ENCODE measurements at places on chromosomes 16 and 17.

GRCh38 chr16:85072947-85073346 lies 39.3 kb downstream of the CIBAR2 start:
- no peak for DNase-seq

DNA sequence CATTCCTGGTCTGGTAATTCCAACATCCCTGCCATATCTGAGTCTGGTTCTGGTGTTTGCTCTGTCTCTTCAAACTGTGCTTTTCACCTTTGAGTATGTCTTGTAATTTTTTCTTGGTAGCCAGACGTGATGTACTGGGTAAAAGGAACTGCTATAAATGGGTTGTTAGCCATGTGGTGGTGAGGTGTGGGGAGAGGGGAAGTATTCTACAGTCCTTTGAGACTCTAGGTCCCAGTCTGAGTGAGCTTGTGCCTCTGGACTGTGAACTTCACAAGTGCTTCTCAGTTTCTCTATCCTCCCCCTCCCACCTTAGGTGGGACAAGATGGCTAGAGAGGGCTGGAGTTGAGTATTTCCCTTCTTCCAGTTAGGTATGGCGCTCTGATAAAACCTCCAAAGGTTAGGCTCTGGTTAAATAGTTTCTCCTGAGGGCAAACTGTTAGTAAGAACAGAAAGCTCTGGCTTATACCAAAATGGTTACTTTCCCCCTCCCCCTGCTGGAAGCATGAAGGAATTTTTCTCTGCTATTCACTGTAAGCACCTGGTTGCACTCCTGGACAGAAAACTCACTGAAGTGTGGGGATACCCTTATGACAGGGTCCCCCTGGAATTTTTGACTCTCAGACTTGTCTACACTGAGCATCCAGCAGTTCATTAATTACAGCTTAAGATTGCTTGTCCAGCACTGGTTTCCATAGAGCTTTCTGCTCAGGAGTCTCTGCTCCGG lies 87.8 kb downstream of the MARCHF10 start:
- no peak for DNase-seq

GRCh38 chr16:22903716-22904115 lies 89.8 kb downstream of the HS3ST2 start:
- DNase-seq, result no peak

GRCh38 chr16:66616592-66616991 lies 12.1 kb downstream of the CMTM3 start:
- DNase-seq, result no peak

DNA sequence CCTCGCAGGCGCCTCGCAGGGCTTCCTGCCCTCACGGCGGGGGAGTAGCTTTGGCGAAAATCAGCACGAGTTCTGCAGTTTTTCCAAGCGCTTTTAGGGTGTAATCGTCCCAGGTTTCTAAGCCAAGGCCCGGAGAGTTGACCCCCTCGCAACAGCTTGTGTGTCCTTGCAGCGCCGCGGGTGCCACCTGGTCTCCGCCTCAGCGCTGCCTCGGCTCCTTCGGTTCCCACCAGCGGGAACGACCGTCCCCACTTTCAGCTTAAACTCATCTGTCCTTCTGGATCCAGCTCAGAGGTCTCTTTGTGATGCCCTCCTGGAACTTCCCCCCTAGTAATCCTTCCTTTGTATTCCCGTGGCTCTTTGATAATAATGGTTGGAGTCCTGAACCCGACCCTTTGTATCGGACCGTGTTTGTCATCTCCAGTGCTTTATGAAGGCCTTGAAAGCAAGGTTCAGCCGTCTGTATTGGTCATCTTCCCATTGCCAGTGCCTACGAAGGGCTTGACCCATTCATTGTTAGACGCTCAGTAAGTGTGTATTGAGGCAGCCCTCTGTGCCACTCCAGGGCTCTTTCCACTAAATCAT lies 858 bp upstream of the SMARCE1 start:
- no peak for DNase-seq

- no peak for DNase-seq
Measured at GRCh38 chr16:17520561-17520960, 49.8 kb upstream of the XYLT1 start.

GRCh38 chr16:79618692-79619050 lies 18.1 kb upstream of the MAF start:
- DNase-seq, result no peak

DNA sequence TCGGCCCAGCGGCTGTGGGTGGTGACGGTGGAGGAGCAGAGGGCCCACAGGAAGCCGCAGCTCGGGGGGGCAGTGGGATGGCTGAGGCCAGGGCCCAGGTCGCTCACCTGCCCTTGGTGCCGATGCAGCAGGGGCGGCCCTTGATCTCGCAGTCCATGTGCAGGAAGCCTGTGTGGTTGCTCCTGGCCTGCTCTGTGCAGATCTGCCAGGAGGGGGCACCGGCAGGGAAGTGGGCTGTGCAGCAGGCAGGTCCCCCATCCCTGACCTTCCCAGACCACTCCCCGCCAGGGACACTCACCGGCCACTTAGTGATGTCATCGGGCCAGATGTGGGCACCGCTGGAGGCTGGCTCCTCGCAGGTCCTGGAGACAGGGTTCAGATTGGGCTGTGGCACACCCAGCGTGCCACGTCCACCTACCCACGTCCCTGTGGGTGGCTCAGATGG lies 6.2 kb downstream of the AANAT start:
- no peak for DNase-seq

- DNase-seq, result peak; percentile 39
Measured at GRCh38 chr17:58084317-58084981, 1.2 kb downstream of the DYNLL2 start.

- no peak for DNase-seq
Measured at GRCh38 chr17:55089256-55089655, 120.7 kb downstream of the STXBP4 start.

GRCh38 chr16:82808036-82808435 lies 181.3 kb downstream of the CDH13 start:
- DNase-seq, result no peak

- no peak for DNase-seq
Measured at GRCh38 chr16:84618581-84619460, 943 bp upstream of the COTL1 start.

GRCh38 chr16:85859818-85860125 lies 39.2 kb upstream of the IRF8 start:
- DNase-seq, result no peak

GRCh38 chr17:73546770-73547536 lies 97.3 kb downstream of the SDK2 start:
- DNase-seq, result no peak

GRCh38 chr17:6569370-6570285 lies 13.3 kb upstream of the PITPNM3 start:
- DNase-seq, result no peak

DNA sequence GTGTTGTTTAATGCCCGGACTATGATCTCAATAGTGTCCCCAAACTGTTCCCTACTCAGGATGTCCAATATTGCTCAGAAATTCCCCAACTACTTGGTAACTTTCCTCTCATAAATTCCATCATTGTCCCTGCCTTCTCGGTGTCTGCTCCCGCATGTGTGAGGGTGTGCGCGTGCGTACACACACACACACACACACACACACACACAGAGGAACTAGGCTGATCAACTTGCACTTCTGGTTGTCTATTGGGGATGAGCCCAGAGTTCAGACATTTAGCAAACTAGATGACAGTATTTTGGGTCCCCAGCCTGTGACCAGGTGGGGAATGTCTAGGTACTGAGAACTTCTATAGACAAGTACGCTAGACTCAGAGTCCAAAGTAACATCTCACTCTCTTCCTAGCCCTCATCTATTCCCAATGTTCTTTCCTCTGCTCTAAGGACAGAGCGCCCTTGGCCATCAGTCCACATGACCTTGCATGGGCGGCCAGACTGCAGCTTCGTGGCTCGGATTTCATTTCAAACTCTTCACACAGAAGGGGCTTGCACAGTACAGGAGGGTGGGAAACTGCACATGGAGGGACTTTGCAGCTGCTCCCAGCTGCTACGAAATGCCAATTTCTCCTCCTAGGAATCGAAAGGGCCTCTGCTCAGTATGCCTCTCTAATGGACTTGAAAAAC lies 5.3 kb downstream of the HS3ST3A1 start:
- no peak for DNase-seq

GRCh38 chr17:1473841-1474240 lies 17.8 kb upstream of the CRK start:
- no peak for DNase-seq

GRCh38 chr17:50043290-50044148 lies 12.4 kb upstream of the ITGA3 start:
- DNase-seq, result no peak

- no peak for DNase-seq
Measured at GRCh38 chr16:70258065-70258464, 6.3 kb upstream of the EXOSC6 start.

- DNase-seq, result no peak
Measured at GRCh38 chr17:45833920-45834319, 10.8 kb upstream of the SPPL2C start.

DNA sequence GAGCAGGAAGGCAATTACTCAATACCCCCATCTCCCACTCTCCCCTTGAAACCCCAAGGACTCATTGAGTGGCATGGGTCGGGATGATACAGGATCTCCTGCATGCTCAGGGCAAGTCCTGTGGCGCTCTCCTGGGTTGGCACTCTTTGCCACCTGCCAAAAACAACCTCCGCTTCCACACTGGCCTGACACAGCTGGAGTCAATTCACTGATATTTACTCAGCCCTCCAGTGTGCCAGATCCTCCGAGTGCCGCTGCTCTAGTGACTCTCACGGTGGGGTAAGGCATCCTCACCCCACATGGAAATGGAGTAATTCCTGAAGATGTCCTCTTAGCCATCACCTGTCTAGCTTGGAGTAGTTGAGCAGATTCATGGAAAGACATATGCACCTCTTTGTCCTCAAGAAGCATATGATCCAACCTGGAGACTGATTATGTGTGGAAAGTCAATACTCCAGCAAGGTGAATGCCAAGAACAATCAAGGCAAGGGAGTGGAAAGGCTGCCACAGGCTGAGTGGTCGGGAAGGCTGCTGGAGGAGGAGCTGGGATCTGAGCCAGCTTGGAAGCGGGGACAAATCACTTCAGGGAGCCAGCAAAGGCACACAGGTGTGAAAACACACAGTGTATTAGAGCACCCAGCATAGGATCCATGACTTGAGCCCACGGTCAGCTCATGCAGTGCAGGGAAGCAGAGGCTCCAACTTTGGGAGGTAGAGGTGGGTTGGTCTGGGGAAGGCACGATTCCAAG lies 12.6 kb upstream of the GOSR2 start:
- no peak for DNase-seq

DNA sequence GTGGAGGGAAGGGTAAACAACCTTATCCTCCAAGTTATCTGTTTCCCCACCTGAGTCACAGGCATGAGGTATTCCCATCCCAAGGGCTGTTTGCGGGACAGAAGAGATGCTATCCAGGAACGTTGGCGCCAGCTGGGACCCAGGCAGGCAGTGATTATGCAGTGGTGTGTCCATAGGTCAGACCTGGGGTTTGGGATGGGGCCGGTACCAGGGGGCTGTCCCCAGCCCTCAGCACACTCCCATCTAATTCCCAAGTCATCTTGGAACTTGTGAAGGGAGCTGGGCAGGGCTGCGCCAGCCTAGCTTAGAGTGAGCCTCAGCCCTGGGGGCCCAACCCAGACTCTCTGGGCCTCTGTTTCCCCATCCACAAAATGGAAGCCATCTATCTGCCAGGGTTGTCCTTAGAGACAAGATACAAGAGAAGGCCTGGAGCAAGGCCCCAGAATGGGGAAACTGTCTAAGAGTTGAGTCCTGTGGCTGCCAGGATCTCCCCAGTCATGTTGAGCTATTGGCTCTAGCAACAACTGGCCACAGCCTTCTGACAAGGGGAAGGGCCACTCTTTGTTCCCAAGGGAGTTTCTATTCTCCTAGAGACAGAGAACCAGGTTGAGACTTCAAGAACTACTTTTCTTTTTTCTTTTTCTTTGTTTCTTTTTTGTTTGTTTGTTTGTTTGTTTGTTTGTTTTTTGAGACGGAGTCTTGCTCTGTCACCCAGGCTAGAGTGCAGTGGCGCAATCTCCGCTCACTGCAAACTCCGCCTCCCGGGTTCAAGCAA lies 9.8 kb upstream of the JUP start:
- DNase-seq, result no peak

DNA sequence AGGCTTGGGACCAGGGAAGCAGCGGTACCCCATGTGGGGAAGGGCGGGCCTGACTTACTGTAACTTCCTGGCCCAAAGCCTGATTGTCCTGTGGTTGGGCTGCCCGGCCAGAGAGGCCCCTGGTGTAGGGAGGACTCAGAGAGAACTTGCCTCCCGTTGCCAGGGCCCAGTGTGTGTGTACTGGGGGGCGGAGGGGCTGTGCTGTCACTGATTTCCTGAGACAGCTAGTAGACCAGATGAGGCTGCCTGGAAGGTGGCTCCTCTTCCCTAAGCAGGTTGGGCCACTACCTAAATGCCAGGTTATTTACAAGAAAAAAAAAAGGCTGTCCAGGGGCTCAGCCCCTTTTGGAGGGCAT lies 16.7 kb downstream of the SOCS3 start:
- DNase-seq, result no peak

- DNase-seq, result no peak
Measured at GRCh38 chr17:19796457-19796856, 48.4 kb upstream of the ALDH3A1 start.

DNA sequence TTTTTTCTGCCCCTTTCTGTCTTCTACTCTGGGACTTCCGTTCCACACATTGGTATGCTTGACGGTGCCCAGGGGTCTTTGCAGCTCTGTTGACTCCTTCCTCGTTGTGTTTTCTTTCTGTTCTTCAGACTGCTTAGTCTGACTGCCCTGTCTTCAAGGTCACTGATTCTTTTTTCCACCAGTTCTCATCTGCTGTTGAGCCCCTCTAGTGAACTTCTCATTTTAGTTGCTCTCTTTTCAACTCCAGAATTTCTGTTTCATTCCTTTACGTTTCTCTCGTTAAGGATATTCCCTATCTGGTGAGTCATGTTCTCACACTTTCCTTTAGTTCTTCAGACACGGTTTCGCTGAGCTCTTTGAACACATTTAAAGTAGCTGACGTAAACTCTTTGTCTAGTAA lies 13.8 kb downstream of the GAA start:
- DNase-seq, result no peak

GRCh38 chr17:68704871-68705713 lies 103.9 kb upstream of the FAM20A start:
- no peak for DNase-seq

- DNase-seq, result no peak
Measured at GRCh38 chr16:75312875-75313274, 61.5 kb upstream of the BCAR1 start.

DNA sequence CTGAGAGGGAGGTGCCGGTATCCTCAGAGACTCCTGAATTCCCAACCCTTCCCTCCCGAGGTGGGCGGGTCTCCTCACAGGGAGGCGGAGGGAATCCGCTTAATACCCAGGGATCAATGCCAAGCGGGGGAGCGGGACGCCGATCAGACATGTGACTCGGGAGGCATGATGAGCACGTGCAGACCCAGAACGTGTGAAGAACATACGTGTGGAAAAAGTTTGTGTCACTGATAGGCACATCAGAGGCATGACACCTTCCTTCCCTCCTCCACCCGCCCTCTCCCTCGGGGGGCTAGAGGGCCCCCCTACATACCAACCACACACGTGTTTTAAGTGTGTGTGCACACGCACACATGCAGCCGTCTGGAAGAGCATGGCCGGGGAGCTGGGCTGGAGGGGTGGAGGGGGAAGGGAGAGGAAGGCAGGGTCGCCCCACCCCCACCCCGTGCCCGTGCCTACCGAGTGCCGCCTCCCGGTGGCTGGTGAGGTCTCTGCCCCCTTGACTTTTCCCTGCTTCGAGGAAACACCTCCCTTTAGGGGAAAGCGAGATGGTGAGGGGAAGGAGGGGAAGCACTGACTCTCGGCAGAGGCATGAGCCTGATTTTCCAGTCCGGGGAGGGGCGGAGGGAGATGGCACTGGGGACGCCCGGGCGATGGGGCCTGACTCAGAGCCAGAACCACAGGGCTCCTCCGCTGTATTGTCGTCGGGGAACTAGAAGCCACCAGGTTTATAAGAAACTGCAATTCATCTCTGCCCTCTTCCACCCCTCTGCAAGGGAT lies 12.1 kb upstream of the TBX21 start:
- DNase-seq, result peak; percentile 57

GRCh38 chr17:45876539-45876938 lies 17.8 kb upstream of the MAPT start:
- DNase-seq, result no peak
